MV-4-11 (cell line): ENCODE measurements at places on chromosomes 6 and 20.

DNA sequence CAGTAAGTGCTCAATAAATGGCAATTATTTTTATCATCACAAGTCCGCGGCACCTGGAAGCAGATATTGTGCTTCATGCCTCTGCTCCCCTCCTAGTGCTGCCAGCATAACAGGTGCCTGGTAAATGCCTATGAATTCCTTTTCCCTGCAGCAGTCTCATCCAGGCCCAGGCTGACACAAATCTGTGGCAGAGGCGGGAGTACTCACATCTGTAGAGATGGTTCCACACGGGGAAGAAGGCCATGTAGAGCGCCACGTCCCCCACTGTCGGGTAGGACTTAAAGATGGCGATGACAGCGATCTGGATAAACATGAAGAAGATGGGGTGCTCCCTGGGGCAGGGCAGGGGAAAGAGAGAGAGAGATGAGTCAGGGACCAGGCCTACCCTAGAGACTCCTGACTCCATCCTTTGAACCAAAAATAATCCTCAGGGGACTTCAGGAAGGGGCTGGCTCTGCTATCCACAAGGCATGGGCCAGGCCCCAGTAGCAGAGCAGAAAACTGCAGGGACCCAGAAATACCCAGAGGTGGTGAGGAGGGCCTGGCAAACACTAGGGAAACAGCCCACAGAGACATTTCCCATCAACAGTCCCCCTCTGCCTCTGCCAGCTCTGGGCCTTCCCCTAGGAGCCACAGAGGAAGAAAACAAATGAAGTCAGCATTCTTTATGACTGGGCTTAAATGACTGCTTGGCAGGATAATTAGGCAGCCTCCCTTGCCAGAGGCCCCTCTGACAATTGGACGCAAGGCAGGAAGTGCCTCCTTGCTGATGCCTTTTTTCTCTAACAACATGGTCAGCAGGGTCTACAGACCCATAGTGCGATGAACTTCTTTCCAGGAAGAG is 23.0 kb downstream of the MAP1LC3A start:
- no peak for DNase-seq

- DNase-seq = no peak
Observed at GRCh38 chr6:72267470-72267869, 354.4 kb upstream of the KCNQ5 start.

GRCh38 chr6:75657327-75657726 is 55.6 kb downstream of the SENP6 start:
- no peak for DNase-seq

DNA sequence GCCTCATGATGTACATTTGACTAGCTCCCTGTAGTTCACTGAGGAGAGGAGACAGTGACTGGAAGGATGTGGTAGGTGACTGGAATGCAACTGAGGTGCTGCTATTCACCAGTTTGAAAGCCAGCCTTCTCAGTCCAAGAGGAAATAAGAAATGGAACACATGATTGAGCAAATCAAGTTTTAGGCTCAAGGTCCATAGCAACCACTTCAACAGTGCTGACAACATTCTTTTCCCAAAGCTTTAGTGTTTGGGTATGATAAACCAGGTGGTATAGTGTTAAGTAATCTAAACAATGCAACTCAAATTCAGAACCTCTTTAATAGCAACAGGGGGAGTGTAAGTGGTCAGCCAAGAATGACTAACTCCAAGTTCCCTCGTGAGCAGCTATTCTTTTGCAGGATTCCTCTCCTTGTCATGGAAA is 9.2 kb downstream of the ZHX3 start:
- DNase-seq = peak; percentile 14

- DNase-seq = no peak
Observed at GRCh38 chr6:783966-784735, 91.2 kb upstream of the EXOC2 start.

DNA sequence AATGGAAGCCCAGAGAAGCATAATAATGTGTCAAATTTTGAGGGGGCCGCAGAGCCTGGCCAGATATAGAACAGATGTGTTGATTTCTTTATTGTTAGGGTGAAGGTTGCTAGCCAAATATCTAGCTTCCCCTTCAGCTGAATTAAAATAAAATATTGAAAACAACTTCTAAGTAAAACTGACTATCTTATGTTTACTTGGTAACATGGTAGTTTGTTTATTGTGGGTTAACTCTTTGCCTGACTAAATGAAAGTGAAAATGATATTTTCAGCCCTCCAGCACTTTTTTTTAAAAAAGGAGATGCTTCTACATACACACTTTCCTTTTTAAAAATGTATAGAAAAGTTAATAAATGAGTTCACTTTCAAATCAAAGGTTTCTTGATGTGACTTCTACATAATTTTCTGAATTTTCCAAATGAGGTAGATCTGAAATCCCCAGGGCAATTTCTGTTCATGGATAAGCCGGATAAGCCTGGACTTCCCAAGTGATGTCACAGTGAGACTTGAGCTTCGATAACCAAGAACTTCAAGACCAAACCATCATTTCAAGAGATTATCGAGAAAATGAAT is 172.1 kb upstream of the OLIG3 start:
- no peak for DNase-seq

GRCh38 chr6:73564578-73565345 is 43.9 kb upstream of the EEF1A1 start:
- DNase-seq = peak; percentile 6

DNA sequence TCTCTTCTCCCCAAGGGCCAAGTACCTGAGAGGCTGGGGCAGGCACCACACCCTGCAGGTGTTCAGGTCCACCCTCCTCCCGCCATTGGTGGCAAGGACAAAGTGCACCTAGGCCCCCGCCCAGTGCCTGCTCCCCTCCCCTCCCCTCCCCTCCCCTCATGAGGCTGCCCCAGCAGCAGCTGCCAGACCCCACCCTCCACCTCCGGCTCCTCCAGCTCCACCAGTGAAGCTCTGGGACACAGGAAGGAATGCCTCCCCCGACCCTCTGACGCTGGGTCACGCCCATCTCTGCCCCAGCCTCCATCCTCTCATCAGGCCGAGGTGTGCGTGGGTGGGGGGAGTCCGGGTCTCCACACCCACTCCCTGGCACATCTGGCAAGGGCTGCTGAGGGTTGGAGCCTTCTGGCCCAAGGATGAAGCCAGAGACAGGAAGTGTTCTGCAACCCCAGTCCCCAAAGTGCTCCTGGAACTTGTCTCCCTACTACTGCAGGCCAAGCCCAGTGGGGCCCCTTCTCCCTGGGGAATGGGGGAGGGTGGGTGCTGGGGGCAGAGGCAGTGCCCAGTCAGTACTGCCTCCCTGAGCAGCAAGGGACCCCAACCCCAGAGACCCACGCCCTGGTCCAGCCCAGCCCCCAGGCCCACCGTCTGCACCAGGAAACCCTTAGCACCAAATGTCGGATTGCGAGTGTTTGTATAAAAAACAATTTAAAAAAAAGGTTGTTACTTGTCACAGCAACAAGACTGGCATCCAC is 1.6 kb upstream of the UCKL1 start:
- no peak for DNase-seq
